ENCODE measurements at places on chromosomes 3 and 15.

DNA sequence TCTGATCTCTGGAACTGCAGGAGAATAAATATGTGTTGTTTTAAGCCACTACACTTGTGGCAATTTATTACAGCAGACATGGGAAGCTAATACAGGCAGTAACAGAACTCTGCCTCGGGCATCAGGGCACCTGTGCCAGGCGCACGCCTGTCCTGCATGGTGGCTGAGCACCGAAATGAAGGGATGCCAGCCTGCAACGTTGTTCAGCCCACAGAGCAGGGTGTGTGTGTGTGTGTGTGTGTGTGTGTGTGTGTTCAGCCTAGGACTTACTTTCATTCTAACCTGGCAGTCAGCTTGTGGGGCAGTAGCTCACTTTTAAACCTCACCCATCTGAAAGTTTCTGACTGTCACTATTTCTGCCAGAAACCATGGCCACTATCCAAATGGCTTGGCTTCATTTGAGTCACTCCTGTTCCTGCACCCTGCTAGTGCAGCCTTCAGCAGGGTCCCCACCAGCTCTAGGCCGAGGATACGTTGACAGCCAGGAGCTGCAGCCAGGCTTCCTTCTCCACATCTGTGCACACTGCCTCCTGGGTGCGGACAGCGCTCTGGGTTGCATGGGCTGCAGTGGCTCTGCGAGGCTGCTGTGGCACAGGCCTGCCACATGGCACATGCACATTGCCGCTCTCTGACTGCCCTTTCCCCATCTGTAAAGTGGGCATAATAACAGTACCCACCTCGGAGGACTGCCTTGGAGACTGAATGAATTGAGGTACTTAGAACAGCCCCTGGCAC lies 4.5 kb downstream of the UROC1 start:
- DNase-seq, result no peak

DNA sequence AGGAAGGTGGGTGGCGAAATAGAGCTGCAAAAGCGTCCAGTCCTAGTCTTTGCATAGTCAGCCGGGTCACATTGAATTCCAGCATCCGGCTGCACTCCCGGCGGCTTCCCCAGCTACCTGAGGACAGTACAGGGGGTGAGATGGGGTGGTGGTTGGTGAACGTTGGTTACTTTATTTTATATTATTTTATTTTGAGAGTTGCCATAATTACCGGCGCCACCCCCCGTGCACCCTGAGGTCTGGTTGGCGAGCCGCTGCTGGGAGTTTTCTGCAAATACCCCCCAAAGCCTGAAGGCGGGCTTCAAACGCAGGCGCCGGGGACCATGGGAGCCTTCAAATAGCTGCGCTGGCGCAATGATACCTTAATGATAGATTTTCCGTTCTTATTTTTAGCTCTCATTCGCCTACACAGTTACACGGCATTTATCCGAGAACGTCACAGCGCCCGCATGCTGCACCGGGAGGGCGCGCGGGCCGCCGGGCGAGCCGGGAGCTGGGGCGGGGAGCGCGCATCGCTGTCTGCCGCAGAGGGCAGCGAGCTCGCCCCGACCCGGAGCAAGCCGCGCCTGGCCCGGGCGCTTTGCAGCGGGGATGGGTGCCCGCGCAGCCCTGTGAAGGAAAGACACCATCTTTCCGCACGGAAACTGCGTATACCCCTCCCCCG lies 756 bp upstream of the RASGRF1 start:
- DNase-seq, result peak; percentile 83

- DNase-seq, result no peak
Observed at GRCh38 chr3:138465925-138466324, 31.5 kb downstream of the ESYT3 start.

DNA sequence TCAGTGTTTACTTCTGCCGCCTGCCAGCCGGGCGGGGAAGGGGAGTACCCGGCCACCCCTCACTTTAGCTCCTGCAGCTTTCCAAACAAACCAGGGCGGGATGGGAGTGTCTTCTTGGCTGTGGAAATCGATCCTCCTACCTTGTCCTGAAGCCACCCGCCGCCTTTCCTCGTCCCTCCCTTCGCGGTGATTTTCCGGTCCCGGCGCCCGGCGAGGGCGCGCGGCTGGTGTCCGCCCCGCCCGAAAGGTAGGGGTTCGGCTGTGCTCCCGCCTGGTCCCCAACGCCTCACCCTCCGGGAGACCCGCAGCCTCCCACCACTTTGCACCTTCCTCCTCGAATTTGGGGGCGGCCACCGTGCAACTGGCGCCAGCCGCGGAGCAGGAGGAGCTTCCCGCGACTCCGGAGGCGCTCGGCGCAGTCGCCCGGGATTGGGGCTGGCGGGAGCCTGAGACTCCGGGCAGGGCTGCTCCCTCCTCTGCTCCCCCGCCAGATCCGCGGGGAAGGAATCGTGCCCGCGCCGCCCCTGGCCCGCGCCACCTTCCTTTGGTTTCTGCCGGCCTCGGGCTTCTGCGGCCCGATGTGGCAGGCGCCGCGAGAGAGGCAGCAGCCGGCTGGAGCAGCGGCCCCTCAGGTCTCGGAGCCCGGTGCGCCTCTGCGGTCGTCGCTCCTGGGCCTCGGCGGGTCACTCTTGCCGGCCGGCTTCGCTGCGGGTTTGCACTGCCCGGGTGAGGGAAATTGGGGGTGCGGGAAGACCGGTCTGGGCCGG lies 30.7 kb upstream of the ST3GAL6 start:
- DNase-seq, result peak; percentile 84

GRCh38 chr3:6915898-6916297 lies 55.0 kb downstream of the GRM7 start:
- no peak for DNase-seq

GRCh38 chr15:73747847-73748590 lies 5.1 kb downstream of the INSYN1 start:
- DNase-seq, result no peak

DNA sequence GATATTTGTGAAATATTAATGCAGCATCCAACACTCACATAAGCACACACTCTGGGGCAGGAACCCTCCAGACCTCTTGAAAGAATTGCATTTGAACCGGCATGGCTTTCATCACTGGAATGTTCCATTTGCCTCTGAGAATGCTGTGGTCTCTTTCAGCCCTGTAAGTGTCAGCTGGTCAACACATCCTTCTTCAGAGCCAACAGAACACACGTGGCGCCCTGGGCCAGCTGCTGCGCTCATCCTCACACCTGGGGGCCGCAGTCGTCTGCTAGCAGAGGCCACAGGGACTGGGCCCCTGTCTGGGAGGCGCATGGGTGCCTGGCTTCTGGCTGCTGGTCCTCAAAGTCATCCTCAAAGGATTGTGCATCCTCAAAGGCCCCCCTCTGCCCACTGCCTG lies 71.4 kb upstream of the HERC1 start:
- DNase-seq, result no peak

DNA sequence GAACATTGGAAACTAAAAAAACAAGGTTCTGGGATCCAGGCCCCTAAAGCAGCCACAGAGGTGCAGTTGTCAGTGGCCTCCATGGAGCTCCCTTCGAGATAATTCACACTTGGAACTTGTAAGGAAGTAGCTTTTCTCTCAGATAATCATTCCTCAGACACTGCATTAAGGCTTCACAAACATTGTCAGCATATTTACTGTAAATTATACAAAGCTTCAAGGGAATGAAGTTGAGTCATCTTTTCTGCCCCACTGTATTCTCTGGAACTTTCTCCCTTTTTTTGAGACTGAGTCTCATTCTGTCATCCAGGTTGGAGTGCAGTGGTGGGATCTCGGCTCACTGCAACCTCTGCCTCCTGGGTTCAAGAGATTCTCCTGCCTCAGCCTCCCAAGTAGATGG lies 7.1 kb downstream of the BLOC1S6 start:
- no peak for DNase-seq

GRCh38 chr3:48356419-48356818 lies 15.6 kb upstream of the FBXW12 start:
- DNase-seq, result no peak

GRCh38 chr15:69390575-69390974 lies 23.6 kb upstream of the KIF23 start:
- no peak for DNase-seq

DNA sequence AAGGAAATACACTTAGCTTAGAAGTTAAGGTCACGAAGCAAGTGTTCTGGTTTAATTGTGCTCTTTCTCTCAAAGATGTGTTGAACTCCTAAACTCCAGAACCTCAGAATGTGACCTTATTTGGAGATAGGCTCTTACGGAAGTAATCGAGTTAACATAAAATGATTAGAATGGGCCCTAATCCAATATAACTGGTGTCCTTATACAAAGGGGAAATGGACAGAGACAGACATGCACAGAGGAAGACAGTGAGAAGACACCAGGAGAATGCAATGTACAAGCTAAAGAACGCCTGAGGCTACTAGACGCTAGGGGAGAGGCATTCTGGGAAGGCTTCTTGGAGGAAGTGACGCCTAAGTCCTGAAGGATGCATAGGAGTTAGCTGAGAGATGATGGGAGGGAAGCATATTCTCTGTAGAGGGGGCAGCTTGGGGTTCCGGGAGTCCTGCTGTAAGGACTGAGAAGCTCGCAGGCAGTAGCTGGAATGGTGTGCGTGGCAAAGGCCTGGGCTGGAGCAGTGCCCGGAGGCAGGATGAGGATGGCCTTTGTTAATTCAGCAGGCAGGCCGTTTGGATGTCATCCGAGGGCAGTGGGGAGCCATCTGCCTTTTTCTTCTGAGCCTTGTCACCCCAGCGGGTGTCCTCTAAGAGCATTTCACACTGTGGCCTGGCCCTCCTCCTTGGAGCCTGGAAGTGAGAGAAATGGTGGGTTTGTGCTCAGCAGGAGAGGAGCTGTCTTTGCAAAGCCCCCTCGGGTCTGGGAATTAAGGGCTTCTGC lies 513.4 kb downstream of the SHQ1 start:
- DNase-seq, result peak; percentile 71

DNA sequence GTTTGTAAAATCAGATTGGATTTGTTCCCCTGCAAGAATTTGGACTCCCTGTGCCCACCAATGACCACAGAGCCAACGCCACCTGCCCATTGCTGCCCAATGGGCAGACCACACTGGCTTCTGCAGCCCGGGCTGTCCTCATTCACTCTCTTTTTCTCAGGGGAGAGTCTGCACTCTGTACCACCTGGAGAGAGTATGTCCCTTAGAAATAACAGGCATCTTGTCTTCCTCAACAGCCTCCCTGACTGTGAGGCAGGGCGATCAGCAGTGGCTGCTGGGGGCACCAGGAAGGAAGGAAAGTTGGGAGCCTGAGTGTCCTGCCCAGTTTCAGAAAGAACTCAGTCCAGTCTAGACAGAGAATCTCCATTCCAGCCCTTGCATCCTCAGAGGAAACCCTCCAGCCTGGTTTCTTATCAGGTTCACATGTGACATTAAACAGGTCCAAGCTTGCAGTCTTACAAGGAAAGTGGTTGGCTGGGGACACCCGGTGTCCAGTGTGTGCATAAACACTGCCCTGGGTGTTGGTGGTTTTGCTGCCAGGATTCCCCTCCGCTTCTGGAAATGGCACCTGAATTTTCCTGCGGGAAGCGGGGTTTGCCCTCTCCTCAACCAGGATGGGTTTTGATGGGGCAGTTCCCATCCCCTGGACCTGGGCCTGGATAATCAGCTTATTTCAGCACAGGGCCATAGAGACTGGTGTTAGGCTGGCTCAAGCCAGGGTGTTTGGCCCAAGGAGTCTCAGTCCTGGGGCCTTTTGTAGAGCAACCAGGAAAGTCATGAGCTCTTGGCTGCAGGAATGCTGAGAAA lies 37.2 kb downstream of the SSUH2 start:
- peak; percentile 60 for DNase-seq

DNA sequence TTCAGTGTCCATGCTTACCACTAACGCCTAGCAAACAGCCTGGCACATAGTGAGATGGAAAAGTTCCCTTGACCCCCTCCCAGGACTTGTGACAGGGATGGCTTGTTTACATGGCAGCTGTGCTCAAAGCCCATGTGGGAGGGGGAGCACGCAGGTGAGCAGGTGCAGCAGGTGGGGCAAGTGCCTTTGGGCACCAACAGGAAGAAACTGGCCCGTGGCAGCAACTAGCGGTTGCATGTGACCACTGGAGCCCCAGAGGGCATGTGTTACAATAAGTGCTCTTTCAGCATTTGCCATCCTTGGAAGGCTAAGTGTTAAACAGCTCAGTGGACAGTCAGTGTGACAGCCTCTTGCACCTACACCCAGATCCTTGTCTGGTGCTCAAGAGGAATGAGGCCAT lies 734.6 kb downstream of the TUSC7 start:
- DNase-seq, result no peak

DNA sequence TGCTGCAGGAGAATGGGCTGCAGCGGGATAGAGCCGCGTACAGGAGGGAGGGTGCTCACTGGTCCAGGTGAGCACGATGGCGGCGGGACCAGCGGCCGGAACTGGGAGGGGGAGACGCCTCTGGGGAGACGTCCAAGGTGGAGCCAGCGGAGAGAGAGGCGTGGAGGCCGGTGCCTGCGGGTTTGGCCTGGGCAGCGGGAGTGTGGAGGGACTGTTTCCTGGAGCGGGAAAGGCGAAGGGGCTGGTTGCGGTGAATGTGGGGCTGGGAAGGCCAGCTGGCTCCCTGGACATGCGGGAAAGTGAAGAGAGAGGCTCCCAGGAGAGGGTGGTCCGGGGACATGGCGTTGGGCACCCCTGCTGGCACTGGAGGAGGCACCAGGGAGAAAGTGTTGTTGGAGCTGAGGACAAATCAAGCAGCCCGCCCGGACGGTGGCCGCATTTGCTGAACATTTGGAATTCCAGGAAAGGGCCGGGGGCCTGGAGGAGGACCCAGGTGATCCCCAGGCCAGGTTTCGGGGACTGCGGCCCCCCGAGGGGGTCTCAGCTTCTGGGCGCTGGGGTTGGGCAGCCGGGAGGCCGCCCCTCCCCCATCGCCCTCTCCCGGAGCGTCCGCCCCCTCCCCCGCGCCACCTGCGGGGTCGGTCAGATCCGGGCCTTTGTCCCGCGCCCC lies 34.3 kb downstream of the DNAJB8 start:
- DNase-seq, result peak; percentile 88

GRCh38 chr3:52606373-52607085 lies 70.1 kb downstream of the UQCC5 start:
- DNase-seq, result no peak

DNA sequence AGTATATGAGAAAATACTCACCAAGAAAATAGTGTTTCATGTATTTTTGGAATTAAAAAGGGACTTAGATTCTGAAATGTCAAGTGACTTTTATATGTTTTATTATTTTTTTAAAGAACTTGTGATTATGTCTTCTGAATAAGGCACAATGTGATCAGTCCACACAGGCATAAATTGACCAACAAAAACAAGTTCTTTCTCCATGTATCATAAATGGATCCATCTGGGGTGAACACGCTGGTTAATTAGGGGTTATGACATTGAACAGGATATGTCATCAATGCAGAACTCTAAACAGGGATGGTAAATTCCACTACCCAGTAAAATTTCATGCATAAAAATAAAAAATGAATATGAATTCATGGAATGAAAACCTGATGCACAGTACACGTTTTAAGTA lies 31.3 kb upstream of the PIK3CA start:
- DNase-seq, result no peak

DNA sequence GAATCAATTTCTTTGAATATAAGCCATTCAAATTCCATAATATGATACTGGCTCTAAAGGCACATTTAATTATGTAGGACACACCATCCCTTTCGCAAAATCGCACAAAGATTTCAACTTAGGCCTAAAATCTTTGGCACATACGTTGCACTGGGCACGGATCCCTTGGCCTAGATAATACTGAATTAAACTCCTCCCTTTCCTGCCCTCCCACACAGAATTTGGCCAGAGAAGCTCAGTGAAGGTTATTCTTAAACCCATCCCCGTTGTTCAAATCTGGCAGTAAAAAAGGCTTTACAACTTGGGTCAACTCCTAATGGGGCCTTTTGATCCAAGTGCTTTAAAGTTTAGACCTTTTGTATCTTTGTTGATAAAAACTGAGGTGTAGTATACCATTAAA lies 247.2 kb downstream of the PTPRG start:
- DNase-seq, result no peak
